Esophagus squamous epithelium (tissue), 5 donors: ENCODE measurements at places on chromosomes 16 and 17.

DNA sequence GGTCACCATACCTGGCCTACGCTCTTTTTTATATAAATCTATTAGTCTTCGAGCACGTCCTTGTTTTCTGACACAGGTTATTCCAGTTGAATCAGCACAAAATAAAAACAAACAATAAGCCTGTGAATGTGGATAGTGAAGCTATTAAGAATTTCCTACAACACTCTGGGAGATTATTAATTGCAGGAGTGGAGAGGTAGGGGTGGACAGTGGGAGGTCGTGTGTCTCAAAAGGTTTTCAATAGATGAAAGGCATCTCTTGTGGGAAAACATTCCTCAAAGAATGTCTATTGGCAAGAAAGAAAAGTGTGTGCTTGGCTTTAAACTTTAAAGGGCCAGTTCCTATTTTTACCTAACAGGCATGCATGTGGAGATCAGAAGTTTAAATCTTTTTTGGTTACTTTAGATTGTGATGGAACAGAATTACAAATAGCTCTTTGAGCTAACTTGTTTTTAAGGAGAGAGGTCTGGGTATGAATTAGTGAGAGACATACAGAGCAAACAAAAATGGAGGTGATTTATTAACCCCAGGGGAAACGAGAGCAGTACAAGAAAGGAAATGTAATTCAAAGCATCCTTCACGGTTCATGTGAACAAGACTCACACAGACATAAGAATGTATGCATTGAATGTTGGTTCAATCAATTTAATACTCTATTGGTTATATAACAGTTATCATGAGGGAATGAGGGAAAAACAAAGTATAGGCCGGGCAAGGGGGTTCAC lies 9.0 kb downstream of the SMYD4 start:
- no peak for DNase-seq

DNA sequence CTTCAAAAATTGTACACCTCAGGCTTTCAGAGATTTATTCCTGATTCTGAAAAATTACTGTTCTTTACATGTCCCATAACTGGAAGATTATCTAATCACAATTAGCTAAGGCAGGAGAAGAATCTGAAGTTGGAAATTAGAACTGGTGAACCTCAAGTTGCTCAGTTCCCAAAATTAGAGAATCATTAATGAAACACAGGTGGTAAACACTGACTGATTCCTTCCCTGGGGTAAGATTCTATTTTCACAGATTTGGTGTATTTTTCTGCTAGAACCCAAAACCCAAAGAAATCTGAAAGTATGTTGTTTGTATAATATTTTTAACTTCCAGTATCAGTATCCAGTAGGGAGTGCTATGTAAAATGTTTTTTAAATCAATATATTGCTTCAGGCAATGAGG lies 25.7 kb downstream of the PHKB start:
- DNase-seq = no peak

GRCh38 chr16:22694887-22695382 lies 119.0 kb upstream of the HS3ST2 start:
- no peak for DNase-seq

DNA sequence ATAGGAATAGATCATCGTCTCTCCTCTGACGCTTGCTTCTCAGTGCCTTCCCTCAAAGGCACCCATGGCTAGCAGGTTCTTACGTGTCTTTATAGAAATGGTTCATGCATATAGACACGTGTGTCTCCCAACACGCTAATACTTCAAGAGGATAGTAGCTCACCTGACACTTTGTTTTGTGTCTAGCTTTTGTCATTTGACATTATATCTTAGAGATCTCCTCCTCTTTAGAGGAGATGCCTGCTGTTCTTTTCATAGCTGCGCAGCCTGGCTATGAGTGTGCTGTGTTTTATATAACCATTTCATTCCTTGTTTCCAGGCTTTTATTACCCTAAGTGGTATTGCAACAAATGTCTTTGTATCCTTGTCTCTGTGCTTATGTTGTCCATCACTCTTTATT lies 411.7 kb downstream of the CPPED1 start:
- DNase-seq = no peak

DNA sequence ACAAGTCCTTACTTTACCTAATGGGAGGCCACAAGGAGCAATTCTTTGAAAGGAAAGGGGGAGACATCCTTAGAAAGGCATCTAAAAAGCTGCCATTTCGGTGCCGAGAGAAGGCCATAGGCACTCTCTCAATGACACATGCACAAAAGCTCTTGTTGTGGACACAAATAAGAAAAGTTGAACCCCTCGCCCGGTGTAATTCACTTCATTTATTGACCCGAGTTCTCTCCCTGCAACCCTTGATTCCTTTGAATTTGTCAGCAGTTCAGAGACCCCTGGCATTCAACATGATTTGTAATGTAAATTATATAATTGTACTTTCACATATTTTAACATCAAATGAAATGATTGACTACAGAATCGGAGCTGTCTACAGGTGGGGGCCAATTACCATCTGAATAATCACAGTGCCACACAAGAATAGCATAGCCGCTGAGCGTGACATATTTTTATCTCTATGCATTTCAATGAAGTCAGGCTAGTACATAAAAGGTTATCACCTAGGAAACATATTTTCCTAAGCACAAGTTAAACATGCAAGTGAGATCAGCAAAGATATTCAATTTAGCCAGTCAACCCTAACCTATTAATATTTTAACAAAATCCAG lies 66.7 kb downstream of the IRX6 start:
- DNase-seq = no peak
